Aorta (tissue), 5 donors: ENCODE measurements at places on chromosomes 1 and 21.

DNA sequence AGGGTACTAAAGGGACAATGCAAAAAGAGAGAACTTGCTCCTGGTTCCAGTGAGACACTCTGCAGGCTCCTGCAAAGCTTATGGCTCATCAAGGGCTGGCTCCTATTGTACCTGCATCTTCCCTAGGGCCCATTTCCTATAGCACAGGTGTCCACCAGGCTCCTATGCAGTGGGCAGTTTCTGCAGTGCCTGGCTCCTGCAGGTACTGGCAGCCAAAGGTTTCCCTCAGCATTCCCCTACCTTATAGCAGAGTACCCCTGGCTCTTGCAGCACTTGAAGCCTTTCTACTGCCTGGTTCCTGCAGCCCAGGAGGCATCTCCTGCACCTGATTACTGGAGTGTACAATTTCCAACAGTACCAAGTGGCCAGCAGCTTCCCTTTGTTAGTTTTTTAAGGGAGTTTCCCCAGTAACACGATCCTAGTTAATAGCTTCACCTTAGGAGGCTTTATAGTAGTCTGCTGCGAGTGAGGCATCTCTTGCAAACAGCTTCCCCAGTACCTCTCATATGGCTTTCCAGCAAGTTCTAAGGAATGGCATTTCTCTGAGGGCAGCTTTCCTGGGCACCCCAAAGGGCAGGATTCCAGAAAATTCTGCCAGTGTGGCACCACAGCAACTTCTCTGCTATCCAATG lies 141.7 kb downstream of the DENND1B start:
- DNase-seq: no peak

- DNase-seq: no peak
Observed at GRCh38 chr1:41851589-41851988, 67.1 kb downstream of the HIVEP3 start.

- no peak for DNase-seq
Observed at GRCh38 chr1:230375780-230376179, 50.4 kb downstream of the PGBD5 start.

GRCh38 chr21:39029086-39029755 lies 154.0 kb downstream of the PSMG1 start:
- no peak for DNase-seq

GRCh38 chr1:229563241-229563640 lies 4.7 kb upstream of the ABCB10 start:
- no peak for DNase-seq

- DNase-seq: peak; percentile 88
Observed at GRCh38 chr1:156471496-156472490, 28.8 kb downstream of the MEF2D start.
